ENCODE measurements at places on chromosomes 2 and 18.

DNA sequence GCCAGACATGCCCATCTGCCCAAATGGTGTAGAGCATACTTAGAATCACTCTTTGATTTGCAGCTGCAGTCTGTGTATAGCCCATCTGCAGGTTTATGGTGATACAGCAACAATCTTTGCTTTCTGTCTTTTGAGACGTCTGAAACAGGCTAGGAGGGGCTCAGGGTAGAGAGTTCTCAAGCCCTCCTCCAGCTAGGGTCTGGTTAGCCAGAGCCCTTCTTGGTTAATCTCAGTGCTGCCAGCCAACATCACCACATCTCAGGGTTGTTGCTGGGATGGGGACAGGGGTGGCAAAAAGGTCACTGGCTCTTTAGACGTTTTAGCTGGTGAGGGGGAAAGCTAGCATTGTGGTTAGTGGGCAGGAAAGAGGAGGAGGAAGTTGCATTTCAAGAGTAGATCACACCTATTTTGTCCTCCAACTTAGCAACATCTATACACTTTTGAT lies 136.6 kb upstream of the ACAA2 start:
- no peak for DNase-seq

DNA sequence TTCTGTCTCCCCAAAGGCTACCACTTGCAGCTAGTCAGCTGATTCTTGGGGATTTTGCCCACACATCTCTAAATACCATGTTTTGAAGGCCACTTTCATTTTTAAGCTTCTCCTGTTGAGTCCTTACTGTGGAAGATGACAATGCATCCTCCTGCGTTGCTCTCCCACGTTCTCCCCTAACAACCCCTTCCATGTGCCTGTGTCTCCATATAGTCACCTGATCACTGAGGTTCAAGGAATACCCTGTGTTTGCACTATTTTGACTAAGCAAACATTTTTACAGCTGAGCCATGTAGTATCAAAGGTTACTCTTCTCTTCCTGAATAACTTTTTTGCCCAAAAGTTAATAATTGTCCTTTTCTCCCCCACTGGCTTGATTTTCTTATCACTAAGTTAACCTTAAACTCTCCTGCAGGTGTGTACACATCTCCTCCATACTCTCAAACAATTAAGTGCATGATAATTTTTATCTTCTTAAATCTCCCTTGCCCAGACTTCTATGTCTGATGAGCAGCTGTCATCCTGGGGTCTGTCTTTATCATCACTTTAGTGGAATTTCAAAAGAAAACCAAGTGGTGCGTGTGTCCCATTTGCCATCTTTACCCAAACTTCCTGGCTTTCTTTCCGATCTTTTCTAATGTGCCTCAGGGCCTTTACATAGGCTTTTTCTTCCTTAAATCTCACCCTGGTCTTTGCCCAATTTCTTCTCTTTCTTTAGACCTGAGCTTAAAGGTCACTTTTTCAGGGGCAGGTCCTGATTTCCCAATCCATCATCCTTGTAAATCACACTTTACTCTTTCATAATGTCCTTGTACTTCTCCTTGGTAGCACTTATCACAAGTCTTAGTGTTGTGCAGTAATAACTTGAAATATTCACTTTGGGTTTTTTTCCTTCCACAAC lies 85.2 kb upstream of the SPATS2L start:
- no peak for DNase-seq

DNA sequence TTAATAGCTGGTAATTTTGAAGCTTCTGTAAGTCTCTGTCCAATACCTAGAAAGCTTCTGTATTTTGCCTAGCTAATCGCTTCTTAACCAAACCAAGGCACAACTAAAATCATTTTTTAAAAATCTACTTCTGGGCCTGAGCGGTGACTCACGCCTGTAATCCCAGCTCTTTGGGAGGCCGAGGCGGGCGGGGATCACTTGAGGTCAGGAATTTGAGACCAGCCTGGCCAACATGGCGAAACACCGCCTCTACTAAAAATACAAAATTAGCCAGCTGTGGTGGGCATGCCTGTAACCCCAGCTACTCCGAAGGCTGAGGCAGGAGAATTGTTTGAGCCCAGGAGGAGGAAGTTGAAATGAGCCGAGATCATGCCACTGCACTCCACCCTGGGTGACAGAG lies 148.6 kb upstream of the FIGN start:
- DNase-seq, result peak; percentile 6

- DNase-seq, result peak; percentile 54
These were observed 26.6 kb upstream of the LANCL1 start for GRCh38 chr2:210503001-210503623.

- no peak for DNase-seq
These were observed 39.9 kb downstream of the CROCC2 start for GRCh38 chr2:240946046-240946445.

GRCh38 chr2:86201671-86202335 lies 2.5 kb downstream of the MRPL35 start:
- DNase-seq, result no peak

- DNase-seq, result no peak
These were observed 1674.1 kb upstream of the TMEFF2 start for GRCh38 chr2:193868833-193869232.

- DNase-seq, result no peak
These were observed 512.7 kb downstream of the CMPK2 start for GRCh38 chr2:6352906-6353515.

GRCh38 chr2:29281086-29281915 lies 166.1 kb downstream of the CLIP4 start:
- DNase-seq, result peak; percentile 50

- peak; percentile 7 for DNase-seq
These were observed 52.1 kb upstream of the CTIF start for GRCh38 chr18:48486754-48487153.

- no peak for DNase-seq
These were observed 105.0 kb downstream of the AGAP1 start for GRCh38 chr2:235598532-235599531.

- no peak for DNase-seq
These were observed 562.8 kb upstream of the SALL3 start for GRCh38 chr18:78416853-78417252.

DNA sequence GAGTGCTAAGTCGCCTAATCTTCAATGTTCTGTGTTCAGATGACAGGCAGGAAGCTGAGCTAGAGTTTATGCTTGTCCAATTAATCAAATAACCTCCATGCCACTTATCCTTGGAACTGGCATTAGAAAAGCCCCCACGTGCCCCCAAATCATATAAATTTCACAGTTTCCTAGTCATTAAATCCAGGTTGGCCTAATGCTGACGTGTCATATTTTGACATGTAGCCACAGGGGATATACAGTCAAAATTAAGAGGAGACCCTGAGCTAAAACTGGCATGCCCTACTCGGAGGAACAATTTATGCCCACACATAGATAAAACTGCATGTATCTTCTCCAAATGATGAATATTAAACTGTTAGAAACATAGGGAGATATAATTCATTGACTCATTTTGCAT lies 101.0 kb downstream of the AFF3 start:
- DNase-seq, result no peak

DNA sequence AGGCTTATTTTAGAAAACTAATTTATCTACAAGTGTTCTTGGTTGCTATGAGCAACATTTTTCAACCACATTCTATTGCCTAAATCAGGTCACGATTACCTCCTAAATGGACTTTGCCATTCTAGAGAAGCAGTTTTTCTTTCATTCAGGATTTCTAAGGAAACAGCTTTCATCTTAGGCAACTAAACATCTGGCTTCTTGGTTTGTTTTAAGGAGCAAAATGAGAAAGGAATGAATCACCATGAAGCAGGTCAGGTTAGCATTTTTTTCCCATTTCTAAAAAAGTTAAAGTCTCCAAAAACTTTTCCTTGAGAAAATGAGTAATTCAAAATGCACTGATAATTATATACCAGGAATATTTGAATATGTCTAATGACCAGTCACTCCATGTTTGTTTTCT lies 114.8 kb downstream of the GAREM1 start:
- peak; percentile 65 for DNase-seq

DNA sequence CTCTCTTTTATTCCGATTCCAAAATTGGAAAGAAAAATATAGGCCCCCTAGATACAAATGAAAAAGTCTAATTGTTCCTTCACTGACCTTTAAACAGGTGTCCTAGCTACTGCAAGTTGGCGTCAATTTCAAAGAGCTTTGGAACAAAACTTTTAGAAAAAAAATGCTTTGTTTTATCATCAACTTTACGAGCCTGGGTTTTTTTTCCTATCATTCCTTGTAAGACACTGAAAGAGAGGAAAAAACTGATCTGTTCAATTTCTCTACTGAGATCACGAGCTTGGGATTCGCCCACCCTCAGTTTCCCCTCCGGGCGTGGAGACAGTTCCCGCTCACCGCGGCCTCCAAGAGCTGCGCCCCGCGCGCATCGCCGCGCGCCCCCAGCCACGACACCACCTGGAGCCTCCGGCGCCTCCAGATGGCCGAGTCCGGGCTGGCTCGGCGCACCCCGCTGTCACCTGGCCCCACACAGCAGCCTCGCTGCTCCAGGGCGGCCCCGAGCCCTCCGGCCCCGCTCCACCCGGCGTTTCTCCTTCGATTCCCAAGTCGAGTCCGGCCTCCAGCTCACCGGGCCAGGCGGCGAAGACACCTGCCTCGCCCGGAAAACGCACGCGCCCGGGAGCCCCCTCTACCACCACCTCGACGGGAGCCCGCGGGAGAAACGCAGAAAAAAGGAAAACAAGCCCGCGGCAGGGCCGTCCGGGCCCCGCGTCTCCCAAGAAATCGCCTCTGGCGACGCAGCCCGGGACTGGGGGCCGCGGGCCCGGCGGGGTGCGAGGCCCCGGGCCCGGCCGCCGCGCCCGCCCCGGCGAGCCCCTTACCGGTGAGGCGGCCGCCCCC lies 656 bp downstream of the TBC1D8 start:
- DNase-seq, result no peak

- DNase-seq, result no peak
These were observed 1490.0 kb upstream of the NXPH2 start for GRCh38 chr2:140270224-140270623.

- no peak for DNase-seq
These were observed 235.6 kb upstream of the EPHA4 start for GRCh38 chr2:221807706-221808105.

GRCh38 chr2:201257381-201257955 lies 2.9 kb upstream of the CASP8 start:
- DNase-seq, result no peak

- peak; percentile 10 for DNase-seq
These were observed 25.3 kb downstream of the PSME4 start for GRCh38 chr2:53945538-53945937.

DNA sequence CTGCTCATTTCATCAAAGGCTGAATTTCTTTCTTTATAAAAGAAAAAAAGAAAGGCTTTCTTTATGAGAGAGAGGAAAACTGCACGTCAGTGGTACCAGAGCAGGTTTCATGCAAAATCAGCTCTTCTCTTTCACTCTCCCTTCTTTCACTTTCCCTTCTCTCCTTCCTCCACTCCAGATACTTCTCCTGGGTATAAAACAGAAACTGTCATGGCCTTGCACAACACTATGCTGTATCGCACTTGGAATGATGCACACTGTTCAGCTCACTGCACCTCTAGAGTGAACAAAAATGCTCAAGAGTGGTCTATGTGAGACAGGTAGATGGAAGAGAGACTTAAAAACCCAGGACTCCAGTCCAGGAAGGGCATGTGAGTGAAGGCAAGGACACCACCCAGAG lies 73.8 kb downstream of the KLF7 start:
- no peak for DNase-seq

DNA sequence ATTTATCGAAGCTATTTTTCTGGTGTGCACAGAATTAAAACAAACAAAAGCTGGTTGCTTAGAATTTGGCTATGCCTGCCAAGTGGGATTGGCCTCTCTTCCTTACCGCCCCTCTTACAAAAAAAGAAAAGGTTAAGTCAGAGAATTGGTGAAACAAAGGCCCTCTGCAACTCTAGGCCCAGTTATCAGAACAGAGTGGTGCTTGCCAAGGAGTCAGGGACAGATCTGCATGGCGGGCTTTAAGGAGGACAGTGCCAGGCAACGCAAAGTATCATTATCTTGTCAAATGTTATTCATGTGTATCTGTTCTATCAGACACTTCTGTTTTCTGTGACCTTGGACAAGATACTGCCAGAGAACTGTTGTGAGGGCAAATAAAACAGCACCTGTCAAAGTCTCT lies 78.3 kb downstream of the TGIF1 start:
- DNase-seq, result no peak

DNA sequence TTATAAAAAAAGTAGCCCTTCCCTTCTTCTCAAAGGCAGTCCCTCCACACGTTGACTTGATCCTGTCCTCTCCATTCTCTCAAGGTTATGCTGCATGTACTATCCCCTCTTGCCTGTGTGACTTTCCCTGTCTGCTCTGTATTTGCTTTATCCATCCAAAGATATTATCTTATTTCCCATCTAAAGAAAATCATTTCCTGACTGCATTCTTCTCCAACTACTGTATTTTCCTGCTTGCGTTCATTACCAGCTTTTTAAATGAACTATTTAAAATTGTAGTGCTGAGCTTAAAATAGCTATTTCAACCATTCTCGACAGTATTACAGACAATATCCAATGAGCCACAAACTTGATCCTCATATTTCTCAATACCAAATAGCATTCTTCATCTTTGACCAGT lies 716.0 kb upstream of the REG3G start:
- DNase-seq, result no peak

GRCh38 chr2:221969087-221969829 lies 329.5 kb downstream of the PAX3 start:
- DNase-seq, result peak; percentile 34

DNA sequence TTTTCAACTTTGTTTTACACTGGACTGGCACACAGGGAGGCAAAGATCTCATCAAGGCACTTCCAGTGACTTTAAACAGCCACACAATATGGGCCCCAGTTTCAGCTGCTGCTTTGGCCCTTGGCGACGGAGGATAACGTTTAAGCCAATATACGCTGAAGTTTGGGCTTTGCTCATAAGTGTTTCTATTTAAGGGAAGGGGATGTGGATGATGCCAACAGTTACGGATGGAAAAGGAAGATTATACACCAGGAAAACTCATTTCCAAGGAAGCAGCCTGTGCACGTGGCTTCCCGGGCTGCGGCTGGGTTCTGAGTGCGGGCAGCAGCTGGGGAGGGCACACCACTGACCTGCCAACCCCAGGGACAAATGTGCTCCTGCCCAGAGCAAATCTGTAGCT lies 151.1 kb downstream of the SH3BP4 start:
- no peak for DNase-seq

DNA sequence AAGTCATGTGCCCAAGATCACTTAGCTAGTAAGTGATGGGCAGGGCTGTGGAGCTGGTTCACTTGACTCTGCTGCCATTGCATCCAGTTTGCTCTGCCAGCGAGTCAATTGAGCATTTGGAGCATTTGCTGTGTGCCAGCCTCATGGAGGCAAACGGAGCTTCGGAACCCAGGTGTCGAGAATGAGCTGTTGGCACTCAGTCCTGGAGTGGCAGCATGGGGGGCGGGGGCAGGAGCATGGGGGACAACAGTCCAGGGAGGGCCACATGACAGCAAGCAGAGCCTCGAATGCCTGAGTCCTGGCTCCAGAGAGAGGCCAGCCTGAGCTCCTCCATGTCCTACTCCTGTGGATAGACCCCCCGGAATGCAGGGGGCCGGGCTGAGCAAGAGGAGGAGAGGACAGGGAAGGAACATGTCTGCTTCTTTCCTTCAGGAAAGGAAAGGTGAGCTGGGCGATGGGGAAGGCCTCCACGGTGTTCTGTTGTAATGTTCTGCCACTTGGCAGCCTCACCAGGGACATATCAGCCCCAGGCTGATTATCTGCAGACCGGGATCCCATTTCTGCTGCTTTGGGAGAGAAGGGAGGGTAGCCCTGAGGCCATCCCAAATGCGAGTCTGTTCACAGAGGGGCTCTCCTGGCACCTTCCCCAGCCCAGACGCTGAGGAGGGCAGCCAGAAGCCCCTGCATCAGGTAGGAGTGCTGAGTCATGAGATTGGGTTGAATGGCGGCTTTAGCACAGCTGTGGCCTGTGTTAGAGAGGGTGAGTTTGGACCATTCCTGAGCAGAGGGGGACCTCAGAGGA lies 59.6 kb downstream of the HPCAL1 start:
- DNase-seq, result no peak

- DNase-seq, result no peak
These were observed 789.3 kb upstream of the FAM98A start for GRCh38 chr2:34388446-34388845.
